GM03348 (cell line): ENCODE measurements at places on chromosomes 2 and 18.

- DNase-seq = no peak
Measured at GRCh38 chr2:201966691-201967438, 66.8 kb upstream of the FZD7 start.

DNA sequence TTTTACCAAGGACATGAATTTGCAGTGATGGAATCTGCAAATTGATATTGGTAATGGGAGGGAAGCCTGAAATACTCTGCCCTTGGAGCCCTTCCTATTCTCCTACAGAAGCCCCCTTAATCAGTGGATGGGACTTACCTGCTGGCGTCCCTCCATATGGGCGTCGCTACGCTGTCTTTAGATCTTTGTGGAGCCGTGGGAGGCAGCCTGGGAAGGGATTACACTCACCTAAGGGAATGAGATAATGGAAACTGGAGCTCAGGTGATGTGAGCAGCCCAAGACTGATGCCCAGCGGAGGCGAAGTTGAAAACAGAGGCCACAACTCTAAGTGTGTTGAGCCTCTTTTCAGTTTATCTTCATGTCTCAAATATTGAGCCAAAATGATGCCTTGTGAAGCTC, 306.6 kb downstream of the MYCN start:
- no peak for DNase-seq

DNA sequence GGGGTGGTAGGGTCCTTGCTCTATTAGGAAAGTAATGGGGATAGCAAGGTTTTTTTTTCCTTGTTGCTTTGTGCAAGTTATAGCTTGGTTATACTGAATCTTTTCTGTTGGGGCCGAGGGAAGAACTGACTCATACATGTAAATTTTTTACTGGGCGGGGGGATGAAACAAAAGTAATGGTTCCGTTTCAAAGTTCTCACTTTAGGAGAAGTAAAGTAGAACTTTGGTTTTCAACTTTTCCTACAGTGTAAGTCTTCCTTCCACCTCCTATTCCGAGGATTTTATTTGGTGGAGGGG, 1.1 kb downstream of the AFTPH start:
- peak; percentile 13 for DNase-seq

- peak; percentile 84 for DNase-seq
Measured at GRCh38 chr2:173354582-173355131, at the start of gene CDCA7. Gene CDCA7 (plus strand): TSS chr2:173354872. CDS start chr2:173354964, 92 bp downstream.

DNA sequence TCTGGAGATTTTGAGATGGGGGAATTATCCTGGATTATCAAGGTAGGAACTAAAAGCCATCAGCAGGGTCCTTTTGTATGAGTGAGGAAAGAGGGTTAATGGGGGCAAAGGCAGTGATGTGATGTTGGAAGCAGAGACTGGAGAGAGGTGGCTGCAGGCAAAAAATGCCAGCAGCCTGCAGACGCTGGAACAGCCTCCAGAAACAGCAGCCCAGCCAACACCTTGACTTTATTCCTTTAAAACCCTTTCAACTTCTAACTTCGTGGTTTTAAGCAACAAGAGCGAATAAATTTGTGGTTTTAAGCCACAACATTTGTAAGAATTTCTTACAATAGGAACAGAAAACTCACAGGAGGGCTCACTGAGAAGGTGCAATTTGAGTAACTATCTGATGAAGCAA, 523.1 kb upstream of the HS6ST1 start:
- DNase-seq = no peak

GRCh38 chr2:191359133-191359532, 113.9 kb downstream of the MYO1B start:
- DNase-seq = no peak

GRCh38 chr2:138180692-138181386, 216.6 kb downstream of the HNMT start:
- DNase-seq = no peak

DNA sequence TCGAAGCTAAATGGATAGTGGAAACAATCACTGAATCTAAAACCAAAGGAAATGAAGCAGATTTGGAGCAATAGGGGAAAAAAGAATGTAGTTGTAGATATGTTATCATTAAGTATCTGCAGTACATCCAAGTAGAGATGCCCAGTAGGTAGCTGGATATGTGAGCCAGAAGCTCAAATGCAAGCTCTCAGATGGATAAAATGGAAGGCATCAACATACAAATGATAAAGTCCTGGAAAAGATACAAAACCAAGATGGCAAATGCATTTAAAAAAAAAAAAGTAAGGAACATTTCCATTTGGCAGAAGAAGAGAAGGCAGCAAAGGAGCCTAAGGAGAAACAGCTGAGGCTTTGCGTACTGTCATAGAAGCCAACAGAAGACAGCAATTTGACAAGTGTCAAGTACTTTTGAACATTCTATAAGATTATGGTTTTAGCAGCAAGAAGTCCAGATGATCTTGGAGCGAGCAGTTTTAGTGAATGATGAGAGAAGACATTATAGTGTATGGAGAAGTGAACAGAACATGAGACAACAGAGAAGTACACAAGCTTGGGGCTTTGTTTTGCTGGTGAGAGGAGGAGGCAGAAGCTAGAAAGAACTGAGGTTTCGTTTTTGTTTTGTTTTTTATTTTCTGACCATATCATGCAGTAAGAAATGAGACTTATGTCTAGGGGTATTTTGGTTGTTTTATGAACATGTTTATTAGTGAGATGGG, 18.3 kb downstream of the ROCK2 start:
- no peak for DNase-seq

DNA sequence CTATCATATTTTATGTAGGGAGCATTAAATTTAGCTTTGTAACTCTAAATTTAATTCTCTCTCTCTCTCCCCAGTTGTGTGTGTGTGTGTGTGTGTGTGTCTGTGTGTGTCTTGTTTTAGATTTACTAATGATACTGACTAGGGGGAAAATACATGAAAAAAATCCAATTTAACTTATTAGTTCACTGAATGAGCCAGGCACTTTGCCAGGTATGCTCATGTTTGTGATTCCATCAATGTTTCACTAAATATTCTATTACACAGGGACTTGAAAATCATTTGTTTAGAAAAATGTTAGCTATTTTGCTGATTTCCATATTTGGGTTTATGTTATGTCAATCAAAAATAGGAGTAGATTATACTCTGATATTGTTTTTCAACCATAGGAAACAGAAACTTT, 203.7 kb upstream of the ZNF804A start:
- DNase-seq = no peak

DNA sequence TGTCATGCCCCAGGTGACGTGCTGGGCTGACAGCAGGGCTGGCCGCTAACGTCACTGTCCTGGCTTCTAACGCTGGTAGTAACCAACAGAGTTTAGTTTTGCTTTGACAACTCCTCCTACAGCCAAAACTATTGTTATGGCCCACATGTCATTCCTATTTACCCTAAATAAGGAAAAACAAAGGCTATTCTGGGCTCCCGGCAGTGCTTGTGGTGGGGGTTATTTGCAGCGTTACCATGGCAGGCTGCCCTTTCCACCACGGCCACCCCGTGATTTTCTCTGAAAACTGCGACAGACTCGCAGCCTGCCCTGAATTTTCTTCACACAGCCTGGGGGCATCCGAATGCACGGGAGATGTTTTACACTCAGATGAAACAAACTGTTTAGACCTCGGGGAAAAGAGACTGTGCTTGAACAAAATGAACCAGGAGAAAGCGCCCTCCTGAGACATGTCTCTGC, 115.2 kb downstream of the FAM210A start:
- DNase-seq = peak; percentile 43
